Muscle of leg (tissue), 16 donors: ENCODE measurements at places on chromosomes 12 and 14. TPM values are rescaled to one million over a fixed set of nuclear protein-coding genes. Genes with fewer than 3 reads are reported as not detected.

DNA sequence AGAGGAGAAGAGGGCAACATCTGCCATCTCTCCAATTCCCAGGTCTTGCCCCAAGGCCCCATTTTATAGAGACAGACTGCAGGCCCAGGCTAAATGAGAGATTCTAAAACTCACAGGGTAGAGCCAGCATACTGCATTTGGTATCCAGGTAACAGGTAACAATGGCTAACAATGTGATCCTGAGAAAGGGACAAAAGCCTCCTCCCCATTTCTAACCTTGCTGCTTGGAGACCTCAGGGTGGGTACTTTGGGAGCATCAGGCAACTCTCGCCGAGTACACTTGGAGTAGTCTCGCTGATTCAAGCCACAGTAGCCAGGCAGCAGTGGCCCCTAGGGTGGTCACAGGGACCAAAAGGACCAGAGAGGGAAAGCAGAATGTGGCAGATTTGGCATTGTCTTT, 162.6 kb upstream of the PLEKHA5 start:
- no peaks in the 10 kb centered on the region for H3K36me3 ChIP-seq
- H3K4me1 ChIP-seq: no peaks in the 10 kb centered on the region
- H3K27ac ChIP-seq: no peak overlapping the region
- no peaks in the 10 kb centered on the region for H3K27me3 ChIP-seq

GRCh38 chr12:54555670-54556257, 6.4 kb downstream of the PDE1B start:
- H3K4me3 ChIP-seq: no peak overlapping the region
- no peak overlapping the region for H3K27ac ChIP-seq
- H3K36me3 ChIP-seq: no peaks in the 10 kb centered on the region
- peaks cover 11% of the 10 kb centered on the region for H3K27me3 ChIP-seq
- peaks cover 9% of the 10 kb centered on the region for H3K4me1 ChIP-seq

DNA sequence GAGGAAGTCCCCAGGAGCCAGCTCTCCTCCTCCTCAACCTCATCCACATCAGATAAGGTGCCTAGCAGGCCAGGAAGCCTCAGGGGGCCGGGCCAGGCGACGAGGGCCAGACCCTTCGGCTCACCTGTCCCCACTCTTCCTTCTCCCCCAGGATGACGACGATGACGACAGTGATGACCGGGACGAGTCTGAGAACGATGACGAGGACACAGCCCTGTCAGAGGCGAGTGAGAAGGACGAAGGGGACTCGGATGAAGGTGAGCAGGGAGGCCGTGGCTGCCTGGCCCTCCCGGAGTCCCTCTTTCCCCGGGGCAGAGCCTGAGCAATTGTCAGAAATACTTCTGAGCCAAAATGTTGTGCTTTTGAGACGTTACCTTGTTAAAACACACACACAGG, 13.8 kb downstream of the SETD1B start:
- H3K36me3 ChIP-seq: peaks cover 83% of the 10 kb centered on the region
- peaks cover 9% of the 10 kb centered on the region for H3K4me1 ChIP-seq
- no peak overlapping the region for H3K4me3 ChIP-seq
- no peak for DNase-seq

DNA sequence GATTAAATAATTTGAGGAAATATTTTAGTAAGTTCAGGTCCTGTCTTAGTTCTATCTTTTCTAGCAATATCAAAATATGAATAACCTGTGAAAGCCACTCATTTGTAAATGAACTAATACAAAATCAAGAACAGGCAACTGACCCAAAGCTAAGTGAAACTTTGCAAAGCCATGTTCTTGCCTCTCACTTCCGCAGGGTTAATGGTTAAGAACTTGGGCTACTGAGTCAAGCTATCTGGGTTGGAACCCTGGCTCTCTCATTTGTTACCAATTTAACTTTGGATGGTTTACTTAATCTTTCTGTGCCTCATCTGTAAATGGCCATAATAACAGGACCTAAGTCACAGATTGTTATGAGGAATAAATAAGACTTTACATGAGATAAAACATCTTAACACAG, 2.8 kb downstream of the KIF21A start:
- no peak overlapping the region for H3K27ac ChIP-seq
- H3K4me1 ChIP-seq: peaks cover 6% of the 10 kb centered on the region
- H3K36me3 ChIP-seq: no peaks in the 10 kb centered on the region
- H3K4me3 ChIP-seq: no peak overlapping the region
- H3K27me3 ChIP-seq: peaks cover 5% of the 10 kb centered on the region
- DNase-seq: no peak

Gene RNASE3
- total RNA-seq: not detected
